ENCODE measurements at places on chromosomes 2 and 18. TPM values are rescaled to one million over a fixed set of nuclear protein-coding genes. Genes with fewer than 3 reads are reported as not detected.

DNA sequence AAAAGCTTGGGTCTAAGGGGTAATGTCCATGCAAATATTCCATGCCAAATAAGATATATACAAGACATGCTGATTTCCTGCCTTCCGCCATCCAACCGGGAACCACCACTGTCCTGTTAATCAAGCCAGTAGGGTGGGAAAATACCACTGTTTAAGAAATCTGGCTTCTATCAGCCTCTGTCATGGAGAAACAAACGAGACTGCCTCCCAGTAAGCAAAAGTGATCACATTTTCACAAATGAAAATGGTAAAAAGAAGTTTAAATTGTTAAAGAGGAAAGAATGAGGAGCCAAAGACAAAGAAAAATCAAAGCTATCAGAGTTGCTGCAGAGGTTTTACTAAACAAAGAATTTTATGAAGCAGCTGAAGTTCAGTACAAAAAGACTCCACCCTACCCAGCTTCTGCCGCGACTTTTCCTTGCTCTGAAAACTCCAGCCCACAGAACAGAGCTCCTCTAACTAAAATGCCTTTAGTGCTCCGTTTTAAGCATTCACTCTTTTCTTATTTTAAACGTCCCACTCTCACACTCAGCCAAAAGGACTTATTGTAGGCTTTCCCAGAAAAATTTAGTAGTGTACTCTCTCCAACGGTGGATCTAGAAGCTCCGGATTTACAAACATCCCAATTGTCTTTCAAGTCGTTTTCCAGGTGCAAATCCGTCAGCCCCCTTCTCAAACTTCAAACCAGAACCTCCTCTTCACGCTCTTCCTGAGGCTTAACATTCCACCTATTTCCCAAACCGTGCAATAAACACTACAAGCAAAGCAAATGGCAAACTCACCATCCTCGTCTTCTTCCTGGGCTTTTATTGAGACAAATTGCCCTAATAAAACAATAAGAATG, 613 bp downstream of the COL5A2 start:
- DNase-seq = peak; percentile 13

GRCh38 chr18:37710726-37711125, 145.1 kb upstream of the CELF4 start:
- DNase-seq = no peak

DNA sequence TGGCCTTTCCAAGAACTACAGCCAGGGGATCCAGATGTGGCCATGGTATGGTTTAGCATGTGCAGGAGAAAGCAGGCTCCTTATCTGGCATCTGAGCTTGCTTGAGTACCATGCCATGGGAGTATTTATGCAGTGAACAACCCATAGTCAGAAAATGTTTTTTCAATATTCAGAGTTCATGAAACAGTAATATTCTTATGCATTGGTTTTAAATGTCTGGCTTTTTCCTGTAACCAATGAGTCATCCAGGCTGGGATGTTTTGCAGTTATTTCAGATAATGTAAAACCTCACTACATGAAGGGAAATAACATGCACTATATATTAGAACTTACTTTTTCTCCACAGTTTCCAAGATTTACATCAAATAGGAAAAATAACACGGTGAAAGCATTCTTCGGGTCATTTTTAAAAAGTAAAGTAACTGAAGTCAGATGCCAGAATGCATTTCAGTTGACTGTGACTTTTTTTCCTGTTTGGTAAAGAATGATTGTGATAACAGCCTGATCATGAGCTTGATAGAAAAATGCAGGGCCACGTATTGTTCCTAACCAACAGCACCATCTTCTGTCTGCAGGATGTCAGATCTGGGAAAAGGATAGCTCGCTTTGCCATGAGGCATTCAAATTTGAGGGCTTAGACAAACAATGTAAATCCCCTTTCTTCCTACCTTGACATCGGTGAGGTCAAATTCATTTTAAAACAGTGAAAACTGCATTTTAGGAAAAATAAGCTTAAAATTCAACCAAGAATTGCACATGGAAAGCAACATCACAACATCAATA, 152.8 kb downstream of the DSC3 start:
- DNase-seq = no peak

- DNase-seq = peak; percentile 81
Observed at GRCh38 chr2:23669413-23670244, 257.3 kb downstream of the ATAD2B start.

The UPP2 gene
- polyA plus RNA-seq = not detected

GRCh38 chr2:51420511-51420910, 388.6 kb upstream of the NRXN1 start:
- DNase-seq = no peak

GRCh38 chr2:162126527-162126926, 25.5 kb downstream of the GCG start:
- no peak for DNase-seq

The HOXD4 gene
- 1.6 TPM for polyA plus RNA-seq

The CPO gene
- 0.07 TPM for polyA plus RNA-seq

The CD8B2 gene
- not detected for polyA plus RNA-seq

GRCh38 chr2:188395903-188396689, 104.4 kb downstream of the GULP1 start:
- no peak for DNase-seq

Data from heart right ventricle (tissue), 16 donors.